ENCODE measurements at places on chromosomes 5 and 9. TPM values are rescaled to one million over a fixed set of nuclear protein-coding genes. Genes with fewer than 3 reads are reported as not detected.

The DBH gene
- total RNA-seq: not detected

The NUDT12 gene
- total RNA-seq: 11.8 TPM

DNA sequence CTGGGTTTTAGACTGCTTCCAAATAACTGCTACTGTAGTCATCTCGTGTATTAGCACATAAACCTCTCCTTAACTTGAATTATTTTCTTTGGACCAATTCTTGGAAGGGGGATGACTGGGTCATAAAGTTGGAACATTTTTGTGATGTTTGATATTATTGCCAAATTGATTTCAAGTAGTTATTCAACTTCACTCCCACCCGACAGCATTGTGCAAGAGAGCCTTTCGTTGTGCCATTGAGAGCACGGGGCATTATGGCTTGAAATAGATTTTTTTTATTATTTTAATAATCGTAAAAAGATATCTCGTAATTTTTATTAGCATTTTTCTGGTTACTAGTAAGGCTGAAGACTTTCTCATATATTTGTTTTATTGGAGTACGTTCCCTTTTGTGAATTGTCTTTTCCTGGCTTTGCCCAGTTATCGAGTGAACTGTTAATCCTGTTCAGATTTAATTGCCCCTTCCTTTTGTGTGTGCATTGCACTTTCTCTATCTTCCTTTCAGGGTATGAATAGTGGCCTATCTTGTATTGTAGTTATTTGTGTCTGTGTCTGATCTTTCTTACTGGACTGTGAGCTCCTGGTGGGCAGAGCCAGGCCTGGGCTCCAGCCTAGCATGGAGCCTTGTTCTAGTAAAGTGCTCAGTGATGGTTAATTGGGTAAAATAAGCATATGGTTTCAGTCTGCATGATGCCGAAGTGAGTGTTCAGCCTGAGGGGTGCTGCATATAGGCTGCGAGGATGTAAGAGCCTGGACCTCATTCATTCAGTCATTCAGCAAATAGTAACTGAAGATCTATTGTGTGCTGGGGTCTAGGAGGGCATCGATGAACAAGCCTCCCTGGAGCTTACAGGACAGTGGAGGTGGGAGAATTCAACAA lies 93.5 kb upstream of the SHB start:
- no peaks in the 10 kb centered on the region for H3K36me3 ChIP-seq
- no peaks in the 10 kb centered on the region for H3K4me1 ChIP-seq
- DNase-seq: no peak

DNA sequence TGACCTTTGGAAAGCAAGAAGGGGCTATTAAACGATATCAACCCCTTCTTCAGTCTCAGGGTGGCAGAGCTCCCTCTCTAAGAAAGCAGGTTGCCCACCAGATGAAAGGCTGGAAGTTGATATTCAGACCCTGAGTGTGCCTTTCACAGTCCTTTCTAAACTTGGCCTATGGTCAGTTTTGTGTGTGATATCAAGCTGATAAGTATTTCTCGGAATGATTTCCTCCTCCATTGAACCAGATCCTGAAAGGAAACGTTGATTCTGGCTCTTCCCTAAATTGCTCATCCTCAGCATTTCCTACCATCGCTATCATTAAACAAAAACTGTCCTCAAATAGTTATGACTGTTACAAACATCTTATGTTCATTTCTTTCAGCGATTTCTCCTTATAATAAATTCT lies 130.4 kb downstream of the CEMIP2 start:
- no peak for DNase-seq
- H3K27ac ChIP-seq: peak overlapping the region; percentile 68
- no peaks in the 10 kb centered on the region for H3K36me3 ChIP-seq
- no peaks in the 10 kb centered on the region for H3K27me3 ChIP-seq
- no peak overlapping the region for H3K4me3 ChIP-seq

DNA sequence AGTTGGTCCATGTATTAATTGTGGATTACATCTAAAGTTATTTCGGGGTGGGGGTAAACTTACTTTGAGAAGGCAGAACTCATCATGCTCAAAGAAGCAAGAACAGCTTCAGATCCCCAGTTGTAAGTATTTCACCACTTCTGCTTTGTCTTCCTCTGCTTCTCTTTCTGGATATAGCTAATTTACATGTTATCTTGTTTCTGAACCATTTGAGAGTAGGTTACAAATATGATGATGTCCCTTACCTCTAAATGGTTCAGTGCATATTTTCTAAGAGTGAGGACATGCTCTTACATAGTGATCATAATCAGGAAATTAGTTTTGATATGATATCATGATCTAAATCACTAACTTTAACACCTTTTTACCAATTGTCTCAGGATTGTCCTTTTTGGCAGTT lies 11.9 kb downstream of the TRIO start:
- no peaks in the 10 kb centered on the region for H3K36me3 ChIP-seq
- peak overlapping the region; percentile 20 for H3K27ac ChIP-seq
- no peaks in the 10 kb centered on the region for H3K27me3 ChIP-seq
- no peaks in the 10 kb centered on the region for H3K4me1 ChIP-seq
- H3K4me3 ChIP-seq: no peak overlapping the region

- no peaks in the 10 kb centered on the region for H3K27me3 ChIP-seq
- no peak overlapping the region for H3K27ac ChIP-seq
- H3K4me3 ChIP-seq: no peak overlapping the region
- H3K4me1 ChIP-seq: no peaks in the 10 kb centered on the region
These were observed 46.9 kb downstream of the RASGRF2 start for GRCh38 chr5:81006947-81007636.

DNA sequence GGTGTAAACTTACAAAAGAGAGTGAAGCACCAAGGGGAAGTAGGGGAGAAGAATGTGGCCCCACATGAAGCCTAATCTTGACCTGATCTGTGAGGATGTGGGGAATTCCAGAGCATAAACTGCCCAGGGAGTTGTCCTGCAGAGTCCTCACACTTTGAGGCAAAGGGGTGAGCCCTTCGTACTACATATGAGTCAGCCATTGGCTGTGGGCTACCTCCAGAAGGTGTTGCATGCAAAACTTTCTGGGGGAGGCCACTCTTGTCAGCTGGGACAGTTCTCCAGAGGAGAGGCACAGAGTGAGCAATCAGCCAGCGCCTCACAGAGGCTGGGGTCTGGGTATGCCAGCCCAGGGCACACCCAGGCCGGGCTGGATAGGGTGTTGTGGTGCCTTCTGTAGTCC lies 98.1 kb upstream of the NMUR2 start:
- no peaks in the 10 kb centered on the region for H3K27me3 ChIP-seq
- H3K4me3 ChIP-seq: no peak overlapping the region
- H3K36me3 ChIP-seq: no peaks in the 10 kb centered on the region
- no peak overlapping the region for H3K27ac ChIP-seq
